ENCODE measurements at places on chromosomes 2 and 18.

DNA sequence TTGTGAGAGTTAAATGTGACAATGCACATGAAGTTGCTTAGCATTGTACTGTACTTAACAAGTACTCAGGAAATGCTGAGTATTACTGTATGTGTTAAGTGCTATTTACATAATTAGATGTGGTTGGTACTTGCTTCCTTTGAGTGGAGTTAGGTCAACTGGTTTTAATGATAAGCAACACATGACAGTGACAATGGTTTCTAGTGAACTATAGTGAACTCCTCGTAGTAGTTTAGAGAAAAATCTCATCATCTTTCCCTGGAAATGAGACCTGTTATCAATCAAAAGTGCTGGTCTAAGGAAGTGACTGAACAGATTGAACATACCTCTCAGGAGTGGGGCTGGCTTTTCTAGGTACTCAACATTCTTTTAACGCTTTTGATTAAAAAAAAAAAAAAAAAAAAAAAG lies 29.2 kb upstream of the ZDBF2 start:
- no peak for DNase-seq

- DNase-seq = no peak
Measured at GRCh38 chr2:29747786-29748470, 173.5 kb downstream of the ALK start.

DNA sequence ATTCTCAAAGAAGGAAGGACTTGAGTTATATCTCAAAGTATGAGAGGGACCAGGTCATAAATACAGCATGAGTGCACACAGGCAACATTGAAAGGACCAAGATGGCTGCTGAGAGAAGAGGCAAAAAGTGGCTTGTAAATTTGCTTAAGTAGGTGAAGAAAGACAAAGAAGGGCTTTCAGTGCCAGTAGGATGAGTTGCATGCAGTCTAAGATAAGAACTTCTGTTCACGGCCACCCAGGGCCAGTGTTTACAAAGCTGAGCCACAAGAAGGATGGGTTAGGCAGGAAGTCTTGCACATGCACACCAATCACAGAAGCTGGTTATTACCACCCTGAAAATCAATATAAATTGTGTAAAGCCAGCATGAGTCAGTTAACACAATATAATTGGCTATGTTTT lies 3.1 kb upstream of the ABCB11 start:
- no peak for DNase-seq

DNA sequence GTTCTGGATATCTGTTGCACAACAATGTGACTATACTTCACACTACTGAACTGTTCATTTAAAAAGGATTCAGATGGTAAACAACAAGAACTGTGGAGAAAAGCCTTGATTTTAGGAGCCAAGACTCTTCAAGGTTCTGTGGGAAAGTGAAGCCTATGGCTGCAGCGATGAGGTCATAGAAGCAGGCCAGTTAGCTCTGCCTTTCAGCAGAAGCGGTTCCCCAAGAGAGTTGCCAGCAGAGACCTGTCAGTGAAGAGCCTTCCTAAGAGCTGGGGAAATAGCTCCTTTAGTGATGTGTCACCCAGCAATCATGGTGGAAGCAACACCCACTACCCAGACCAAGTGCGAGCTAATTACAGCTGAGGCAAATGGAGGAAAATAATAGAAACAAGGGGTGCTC lies 346.5 kb upstream of the ETAA1 start:
- DNase-seq = no peak
